ENCODE measurements at places on chromosomes 16 and 17. TPM values are rescaled to one million over a fixed set of nuclear protein-coding genes. Genes with fewer than 3 reads are reported as not detected.

GRCh38 chr16:88504489-88505404, 51.7 kb downstream of the ZFPM1 start:
- no peak for DNase-seq

CCR7 gene
- total RNA-seq, result not detected

TM4SF5 gene
- total RNA-seq, result not detected

BLTP2 gene
- total RNA-seq, result 81.9 TPM

DNA sequence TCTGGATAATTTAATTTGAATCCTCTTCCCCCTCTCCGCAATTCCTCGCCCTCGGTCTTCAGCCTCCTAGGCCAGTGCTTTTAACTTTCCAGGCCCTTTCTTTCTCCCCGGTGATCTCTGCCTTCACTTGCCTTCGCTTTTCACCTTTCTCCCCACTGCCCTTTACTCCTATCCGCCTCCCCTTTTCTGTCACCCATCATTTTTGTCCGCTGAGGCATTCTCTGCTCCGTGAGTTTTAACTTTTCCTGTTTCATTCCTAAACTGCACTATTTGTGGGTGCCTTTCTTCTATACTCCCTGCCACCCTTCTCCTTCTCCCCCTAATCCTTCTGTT, 729 bp downstream of the LONP2 start:
- DNase-seq, result no peak

DNA sequence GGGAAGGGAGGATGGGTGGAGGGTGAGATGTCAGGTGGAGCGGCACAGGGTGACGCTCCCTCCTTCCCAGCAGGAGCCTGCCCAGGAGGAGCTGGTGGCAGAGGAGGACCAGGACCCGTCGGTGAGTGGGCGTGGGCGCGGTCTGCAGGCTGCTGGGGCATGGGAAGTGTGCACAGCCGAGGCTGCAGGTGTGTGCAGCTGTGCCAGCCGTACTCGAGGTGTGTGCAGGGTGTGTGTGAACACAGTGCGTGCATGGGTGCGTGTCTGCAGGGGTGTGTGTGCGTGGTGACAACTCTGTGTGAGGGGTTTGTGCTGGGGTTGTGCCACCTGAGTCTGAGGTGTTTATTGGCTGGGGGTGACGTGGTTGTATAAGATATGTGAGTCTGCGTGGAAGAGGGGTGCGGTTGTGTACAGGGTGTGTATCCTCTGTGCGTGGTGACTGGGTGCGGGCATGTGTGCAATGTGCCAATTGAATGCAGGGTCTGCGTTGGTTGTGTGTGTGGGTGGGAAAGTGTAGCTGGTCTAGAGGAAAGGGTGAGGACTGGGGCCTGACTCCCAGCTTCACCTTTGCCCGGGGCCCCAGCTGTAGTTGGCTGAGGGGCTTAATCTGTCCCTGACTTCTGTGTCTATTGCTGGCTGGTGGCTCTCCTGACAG, 670 bp downstream of the TNFSF12 start:
- no peak for DNase-seq

DPEP1 gene
- total RNA-seq, result 2.4 TPM

GRCh38 chr17:51499897-51500296, 239.6 kb downstream of the UTP18 start:
- no peak for DNase-seq

SSTR5 gene
- not detected for total RNA-seq

LYRM1 gene
- total RNA-seq, result 53.0 TPM

GRCh38 chr16:62968-63391, 9.4 kb downstream of the SNRNP25 start:
- no peak for DNase-seq

DNA sequence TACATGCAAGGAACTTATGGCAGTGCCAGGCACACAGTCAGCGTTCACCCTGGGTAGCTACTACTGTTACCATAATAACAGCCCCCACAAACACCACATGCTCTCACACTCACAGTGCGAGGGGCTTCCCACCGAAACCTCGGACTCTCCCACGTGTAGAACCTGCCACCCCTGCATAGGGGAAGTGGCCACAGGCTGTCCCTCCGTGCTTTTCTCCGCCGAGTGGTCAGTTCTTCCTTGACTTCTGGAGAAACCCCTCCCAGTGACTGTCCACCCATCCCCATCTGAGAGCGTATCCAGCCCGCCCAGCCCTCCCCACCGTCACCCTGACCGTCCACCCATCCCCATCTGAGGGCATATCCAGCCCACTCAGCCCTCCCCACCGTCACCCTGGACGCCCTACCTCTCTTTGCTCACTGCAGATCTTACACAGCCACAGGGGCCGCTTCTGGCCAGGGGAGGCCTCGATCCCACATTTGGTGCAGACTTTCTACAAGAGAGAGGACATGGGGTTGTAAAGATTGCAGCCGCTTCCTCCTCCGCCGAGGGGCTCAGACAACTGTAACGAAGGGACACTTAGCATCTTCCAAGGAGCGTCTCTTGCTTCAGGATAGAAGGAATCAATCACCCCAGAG, 71.1 kb downstream of the RPH3AL start:
- DNase-seq, result no peak

RNF227 gene
- 8.2 TPM for total RNA-seq
